ENCODE measurements at places on chromosomes 3 and 15.

DNA sequence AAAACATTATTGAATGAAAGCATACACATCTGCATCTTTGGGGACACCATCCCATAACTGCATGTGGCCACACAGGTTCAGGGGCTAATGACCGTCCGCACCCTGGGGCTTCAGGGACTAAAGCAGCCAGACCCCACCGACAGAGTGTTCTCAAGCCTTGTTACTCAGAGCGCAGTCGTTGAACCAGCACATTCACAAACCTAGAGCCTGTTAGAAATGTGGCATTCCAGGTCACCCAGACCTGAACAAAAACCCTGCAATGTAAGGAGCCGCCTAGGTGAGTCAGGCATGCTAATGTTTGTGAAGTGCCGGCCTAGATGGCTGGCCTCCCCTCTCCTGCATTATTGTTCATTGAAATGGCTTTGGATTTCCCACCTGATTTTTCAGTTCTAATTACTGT lies 52.3 kb upstream of the HACD2 start:
- DNase-seq, result no peak

GRCh38 chr3:108662142-108662738 lies 72.7 kb downstream of the DZIP3 start:
- peak; percentile 63 for DNase-seq

DNA sequence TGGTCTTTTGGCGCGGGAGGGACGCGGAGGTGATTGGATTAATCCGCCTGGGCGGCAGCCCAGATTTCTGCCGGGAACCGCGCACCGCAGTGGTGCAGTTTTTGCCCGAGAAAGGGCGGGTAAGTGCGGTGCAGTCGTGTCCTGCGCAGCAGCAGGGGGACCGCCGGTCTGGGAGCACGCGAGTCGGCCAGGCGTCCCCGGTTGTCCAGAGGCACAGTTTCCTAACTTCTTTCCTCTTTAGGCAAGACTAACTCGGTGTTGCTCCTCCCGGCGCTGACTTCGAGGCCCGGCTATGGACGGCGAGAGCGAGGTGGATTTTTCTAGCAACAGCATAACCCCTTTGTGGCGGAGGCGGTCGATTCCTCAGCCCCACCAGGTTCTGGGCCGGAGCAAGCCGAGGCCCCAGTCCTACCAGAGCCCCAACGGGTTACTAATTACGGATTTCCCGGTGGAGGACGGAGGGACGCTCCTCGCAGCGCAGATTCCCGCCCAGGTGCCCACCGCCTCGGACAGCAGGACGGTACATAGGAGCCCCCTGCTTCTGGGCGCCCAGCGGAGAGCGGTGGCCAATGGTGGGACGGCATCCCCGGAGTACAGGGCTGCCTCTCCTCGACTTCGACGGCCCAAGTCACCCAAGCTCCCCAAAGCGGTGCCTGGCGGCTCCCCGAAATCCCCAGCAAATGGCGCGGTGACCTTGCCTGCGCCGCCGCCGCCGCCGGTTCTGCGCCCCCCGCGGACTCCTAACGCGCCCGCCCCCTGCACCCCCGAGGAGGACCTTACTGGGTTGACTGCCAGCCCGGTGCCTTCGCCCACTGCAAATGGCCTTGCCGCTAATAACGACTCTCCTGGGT lies 736 bp downstream of the ARHGEF26 start:
- no peak for DNase-seq

- DNase-seq, result no peak
These were observed 90.1 kb upstream of the PRR23C start for GRCh38 chr3:139134678-139135372.

DNA sequence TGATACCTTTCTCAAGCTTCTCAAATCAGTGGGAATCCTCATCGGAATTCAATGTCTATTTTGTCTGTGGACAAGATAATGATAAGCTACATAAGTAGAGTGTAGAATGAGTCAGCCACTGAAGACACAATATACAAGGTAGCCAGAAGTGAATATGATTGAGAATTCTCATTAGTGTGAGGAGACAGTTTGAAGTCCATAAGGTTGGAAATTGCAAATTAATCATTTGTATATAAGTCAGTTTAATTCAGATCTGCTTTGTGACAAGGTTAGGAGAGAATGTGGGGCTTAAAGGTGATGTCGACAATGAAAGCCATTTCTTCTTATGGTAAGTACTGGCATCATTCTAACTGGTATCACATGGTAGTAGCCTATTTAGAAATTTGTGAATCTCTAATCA lies 4.2 kb downstream of the ARPP21 start:
- no peak for DNase-seq

GRCh38 chr3:77699125-77699691 lies 659.3 kb downstream of the ROBO2 start:
- no peak for DNase-seq

DNA sequence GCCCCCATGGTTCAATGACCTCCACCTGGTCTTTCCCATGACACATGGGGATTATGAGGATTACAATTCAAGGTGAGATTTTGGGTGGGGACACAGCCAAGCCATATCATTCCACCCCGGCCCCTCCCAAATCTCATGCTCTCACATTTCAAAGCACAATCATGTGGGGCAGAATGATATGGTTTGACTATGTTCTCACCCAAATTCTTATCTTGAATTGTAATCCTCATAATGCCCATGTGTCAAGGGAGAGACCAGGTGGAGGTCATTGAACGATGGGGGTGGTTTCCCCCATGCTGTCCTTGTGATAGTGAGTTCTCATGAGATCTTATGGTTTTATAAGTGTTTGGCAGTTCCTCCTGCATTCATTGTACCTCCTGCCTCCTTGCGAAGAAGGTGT lies 2.4 kb upstream of the CLEC3B start:
- DNase-seq, result no peak

DNA sequence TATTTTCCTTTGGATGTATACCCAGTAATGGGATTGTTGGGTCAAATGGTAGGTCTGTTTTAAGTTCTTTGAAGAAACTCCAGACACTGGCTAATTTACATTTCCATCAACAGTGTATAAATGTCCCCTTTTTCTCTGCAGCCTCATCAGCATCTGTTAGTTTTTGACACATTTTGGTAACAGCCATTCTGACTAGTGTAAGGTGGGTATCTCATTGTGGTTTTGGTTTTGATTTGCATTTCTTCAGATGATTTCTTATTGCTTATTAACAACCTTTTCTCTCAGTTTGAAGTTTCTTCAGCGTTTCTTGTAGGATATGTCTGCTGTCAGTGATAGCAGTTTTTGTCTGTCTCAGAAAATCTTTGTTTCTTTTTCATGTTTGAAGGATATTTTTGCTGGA lies 15.4 kb downstream of the GALK2 start:
- DNase-seq, result no peak

GRCh38 chr3:17645074-17645698 lies 97.2 kb downstream of the TBC1D5 start:
- DNase-seq, result peak; percentile 36

- no peak for DNase-seq
These were observed 966.7 kb upstream of the ROBO1 start for GRCh38 chr3:80734483-80734882.

- DNase-seq, result peak; percentile 68
These were observed 1.4 kb downstream of the PFN2 start for GRCh38 chr3:149969110-149969939.

DNA sequence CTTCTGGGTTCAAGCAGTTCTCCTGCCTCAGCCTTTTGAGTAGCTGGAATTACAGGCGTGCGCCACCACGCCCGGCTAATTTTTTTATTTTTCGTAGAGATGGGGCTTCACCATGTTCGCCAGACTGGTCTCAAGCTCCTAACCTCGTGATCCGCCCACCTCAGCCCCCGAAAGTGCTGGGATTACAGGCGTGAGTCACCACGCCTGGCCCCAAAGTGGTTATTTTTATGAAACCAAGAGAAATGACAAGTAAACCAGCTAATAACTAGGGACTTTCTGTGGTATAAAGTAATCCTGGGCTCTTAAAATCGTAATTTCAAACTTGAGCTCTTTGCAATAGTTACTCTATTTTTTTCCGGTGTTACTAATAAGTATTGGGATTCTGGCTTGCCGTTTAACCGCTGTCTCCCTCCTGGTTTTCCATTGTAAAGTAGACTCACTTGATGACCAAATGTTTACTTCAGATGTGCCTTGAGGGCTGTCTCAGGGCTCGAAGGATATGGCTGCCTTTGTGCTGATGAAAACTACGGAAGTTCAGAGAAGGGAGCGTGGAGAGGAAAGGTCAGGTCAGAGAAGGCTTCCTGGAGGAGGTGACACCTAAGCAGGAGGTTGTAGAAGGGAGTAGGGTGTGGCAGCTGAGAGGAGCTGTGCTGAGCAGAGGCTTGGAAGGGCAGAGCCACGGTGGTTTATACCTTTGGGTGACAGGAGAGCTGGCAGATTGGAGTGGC lies 4.2 kb downstream of the ZSCAN2 start:
- DNase-seq, result no peak

GRCh38 chr3:129199366-129199765 lies 15.7 kb upstream of the CNBP start:
- no peak for DNase-seq

GRCh38 chr15:71707230-71708050 lies 102.9 kb upstream of the NR2E3 start:
- DNase-seq, result no peak

DNA sequence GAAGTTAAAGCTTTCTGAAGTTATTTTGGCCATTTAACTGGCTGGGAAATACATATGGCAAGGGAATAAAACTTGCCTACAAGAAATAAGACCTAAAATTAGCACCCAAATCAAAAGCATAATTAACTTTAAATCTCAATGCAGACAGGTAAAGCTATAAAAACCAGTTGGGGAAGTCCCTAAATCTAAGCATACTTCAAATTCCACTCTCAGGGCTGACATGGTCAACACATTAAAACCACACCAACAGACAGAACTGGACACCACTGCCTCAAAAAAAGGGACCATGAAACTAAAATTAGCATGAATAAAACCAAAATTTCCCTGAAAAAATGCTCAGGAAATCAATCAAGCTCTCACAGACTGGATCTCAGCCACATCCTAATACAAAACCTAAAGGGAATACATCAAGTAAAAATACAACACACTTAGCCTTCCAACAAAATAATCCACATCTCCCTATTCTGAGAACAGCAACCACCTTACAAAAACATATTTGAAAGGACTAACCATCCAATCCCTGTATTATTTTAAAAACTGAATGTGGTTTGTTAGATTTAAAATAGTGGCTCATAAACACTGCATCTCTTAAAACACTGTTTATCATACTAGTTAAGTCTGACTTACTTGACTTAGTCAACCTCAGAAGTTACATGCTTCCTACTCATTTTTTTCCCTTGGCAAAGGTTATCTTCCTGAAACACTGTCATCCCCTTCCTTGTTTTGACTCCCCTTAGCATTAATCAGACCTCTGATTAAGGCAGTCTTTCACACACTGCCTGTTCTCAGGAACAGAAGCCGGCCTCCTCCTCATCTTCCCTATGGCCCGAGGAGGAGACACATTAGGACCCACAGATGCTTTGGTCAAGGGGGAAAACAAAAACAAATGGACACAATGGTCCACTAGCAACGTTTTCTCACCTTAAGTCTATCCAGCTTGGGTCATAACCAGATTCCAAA lies 8.3 kb downstream of the TRA2B start:
- DNase-seq, result no peak

DNA sequence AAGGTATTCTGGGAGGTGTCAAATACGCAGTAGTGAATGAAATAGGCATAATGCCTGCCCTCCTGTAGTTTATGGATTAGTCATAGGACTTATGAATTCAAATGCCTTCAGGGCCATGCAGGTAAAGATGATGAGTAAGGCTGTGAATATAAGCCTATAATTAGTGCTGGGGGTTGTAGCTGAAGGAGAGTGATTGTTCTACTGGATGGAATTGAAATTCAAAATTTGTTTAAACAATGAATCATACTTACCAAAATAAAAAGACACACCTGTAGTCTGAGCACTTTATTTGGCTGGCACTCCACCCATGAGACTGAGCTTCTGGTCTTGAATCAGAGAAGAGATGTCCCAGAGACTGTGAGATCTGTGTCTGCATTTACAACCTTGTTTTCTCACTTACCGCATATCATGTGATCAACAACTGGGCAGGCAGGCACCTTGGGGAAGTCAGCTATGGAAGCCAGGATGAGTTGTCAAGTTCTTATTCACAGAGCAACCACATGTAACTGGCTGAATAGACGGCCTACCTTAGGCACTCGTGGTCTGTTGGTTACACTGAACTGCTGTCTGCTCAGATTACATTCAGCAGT lies 291.8 kb downstream of the NAALADL2 start:
- DNase-seq, result no peak

- DNase-seq, result no peak
These were observed 71.6 kb upstream of the ZNF280D start for GRCh38 chr15:56804938-56805337.

- no peak for DNase-seq
These were observed 5.2 kb downstream of the GSK3B start for GRCh38 chr3:120089089-120089488.

GRCh38 chr3:34218706-34219385 lies 420.4 kb downstream of the PDCD6IP start:
- DNase-seq, result no peak

- DNase-seq, result no peak
These were observed 564.9 kb upstream of the ZNF385D start for GRCh38 chr3:22315925-22316324.

DNA sequence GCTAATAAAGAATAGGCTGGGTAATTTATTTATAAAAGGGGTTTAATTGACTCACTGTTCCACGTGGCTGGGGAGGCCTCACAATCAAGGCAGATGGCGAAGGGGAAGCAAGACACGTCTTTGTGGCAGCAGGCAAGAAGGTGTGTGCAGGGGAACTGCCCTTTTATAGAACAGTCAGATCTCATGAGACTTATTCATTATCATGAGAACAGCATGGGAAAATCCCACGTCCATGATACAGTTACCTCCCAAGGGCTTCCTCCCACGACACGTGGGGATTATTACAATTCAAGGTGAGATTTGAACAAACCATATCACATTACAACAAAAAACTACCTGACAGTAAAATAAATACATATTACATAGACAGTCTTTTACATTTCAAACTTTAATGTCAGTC lies 414.9 kb downstream of the NAALADL2 start:
- no peak for DNase-seq

GRCh38 chr3:196948442-196949284 lies 6.3 kb upstream of the NCBP2 start:
- DNase-seq, result no peak

DNA sequence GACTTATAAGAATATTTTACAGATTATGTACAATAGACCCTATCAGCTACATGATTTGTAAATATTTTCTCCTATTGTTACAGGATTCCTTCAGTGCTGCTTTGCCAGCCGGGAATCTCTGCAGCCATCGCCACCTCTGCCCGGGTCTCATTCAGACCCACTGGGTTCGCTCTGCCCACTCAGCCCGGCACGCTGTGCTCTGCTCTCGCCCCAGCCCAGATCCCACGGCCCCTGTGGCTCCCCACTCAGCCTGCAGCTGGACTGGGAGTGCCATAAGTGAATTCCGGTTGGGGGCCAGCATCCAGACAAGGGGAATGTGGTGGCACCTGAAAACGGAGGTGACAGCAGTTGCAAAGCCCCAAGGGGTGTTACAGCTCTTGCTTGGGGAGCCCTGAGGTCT lies 71.8 kb downstream of the NPAP1 start:
- no peak for DNase-seq

- DNase-seq, result no peak
These were observed 399 bp upstream of the SUCLG2 start for GRCh38 chr3:67654844-67655177.

All from AG04450 (cell line).